ENCODE measurements at places on chromosomes 11 and 22.
A peak's percentile ranks its signal among the peaks of the same experiment; 100 is the strongest.

- no peak for DNase-seq
Measured at GRCh38 chr22:38881997-38882879, 10.2 kb upstream of the CBX6 start.

- no peak for DNase-seq
Measured at GRCh38 chr11:99351624-99352023, 330.9 kb downstream of the CNTN5 start.

GRCh38 chr11:77082838-77083565 lies 16.2 kb downstream of the CAPN5 start:
- peak; percentile 62 for DNase-seq

DNA sequence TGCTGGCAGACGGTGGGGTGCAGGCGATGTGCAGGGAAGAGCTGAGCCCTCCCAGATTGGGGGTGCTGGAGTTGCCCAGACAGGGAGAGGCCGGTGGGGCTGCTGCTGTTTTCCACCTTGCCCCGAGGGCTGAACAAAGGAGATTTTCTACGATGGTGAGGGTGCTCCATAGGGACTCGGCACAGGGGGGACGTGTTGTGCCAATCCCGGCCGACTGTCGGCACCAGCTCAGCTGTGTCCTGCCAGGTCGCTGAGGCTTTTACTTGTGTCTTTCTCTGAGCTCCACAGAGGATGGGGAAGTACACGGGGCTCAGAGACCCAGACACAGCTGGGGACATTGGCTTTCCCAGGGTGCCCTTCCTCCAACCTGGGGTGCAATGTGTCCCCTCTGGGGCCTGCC lies 816.8 kb downstream of the BRD1 start:
- DNase-seq: no peak

GRCh38 chr11:2375341-2375853 lies 1.7 kb upstream of the CD81 start:
- no peak for DNase-seq

DNA sequence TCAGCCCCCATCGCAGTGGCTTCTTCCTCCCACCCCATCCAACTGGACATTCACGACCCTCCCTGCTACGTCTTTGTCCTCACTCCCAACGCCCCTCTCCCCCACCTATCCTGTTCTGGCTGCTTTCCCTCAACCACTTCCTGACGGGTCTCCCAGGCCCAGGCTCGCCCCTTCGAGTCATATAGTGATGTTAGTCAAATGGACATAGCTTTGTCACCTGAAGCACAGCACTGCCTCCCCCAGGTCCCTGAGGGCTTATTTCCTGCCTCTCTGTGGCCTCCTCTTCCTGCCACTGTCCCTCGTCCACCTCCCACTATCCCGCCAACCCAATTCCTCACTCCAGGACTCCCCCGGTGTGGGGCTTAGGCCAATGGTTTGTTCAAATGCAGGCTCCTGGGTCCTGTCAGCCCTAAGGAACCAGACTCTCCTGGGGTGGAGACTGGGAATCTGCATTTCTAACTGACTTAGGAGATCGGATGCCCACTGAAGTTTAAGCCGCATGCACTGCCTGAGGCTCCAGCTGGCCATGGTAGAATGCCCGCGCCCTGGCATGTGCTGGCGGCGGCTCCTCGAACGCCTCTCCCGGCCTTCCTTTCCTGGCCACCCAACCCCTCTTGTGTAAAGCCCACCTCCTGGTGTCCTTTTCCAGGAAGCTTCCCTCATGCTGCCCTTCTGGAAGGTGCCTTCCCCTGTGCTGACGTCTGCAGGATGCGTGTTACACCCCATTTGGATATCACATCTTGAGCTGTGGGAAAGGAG lies 18.3 kb downstream of the SUN2 start:
- DNase-seq: no peak

DNA sequence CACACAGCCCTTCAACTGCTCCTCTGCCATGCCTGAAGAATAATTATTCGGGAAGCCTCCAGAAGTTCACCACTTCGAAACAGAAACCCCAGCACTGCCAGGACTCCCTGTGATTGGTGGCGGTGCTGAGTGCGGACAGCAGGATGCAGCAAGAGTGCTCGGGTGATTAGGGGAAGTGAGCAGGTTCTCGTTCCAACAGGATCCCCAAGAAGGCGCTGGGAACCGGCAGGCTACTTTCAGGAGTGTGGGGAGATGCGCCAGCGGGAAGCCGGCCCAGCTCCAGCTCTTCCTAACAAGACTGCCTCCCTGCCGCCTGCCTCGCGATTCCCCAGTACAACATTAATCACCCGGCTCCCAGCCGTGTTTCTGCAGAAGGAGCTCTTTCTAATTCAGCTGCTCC lies 630.2 kb downstream of the BRD1 start:
- no peak for DNase-seq

- DNase-seq: no peak
Measured at GRCh38 chr11:94526645-94527438, 14.6 kb downstream of the C11orf97 start.

DNA sequence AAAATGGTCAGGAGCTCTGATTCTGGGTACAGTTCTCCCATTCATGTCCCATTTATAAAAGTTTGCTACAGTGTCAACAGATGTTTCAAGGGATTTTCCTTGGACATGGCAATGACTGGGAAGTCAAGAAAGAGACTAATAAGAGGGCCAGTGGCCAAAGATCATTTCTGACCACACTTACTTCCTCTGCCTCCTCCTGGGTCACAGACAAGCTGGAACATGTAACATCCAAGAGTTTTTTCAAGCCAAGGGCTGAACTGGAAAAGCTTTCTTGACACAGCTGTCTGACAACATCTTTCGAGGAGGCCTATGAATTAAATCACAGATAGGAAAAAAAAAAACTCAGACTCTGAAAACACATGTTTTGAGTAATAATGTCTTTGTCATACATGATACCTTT lies 8.7 kb downstream of the COMMD9 start:
- DNase-seq: no peak
